A549 treated with dexamethasone at 1 μM for 4 hours (cell line): ENCODE measurements at places on chromosomes 2 and 18. TPM values are rescaled to one million over a fixed set of nuclear protein-coding genes. Genes with fewer than 3 reads are reported as not detected.

Gene DLX2
- total RNA-seq, result 0.36 to 0.77 TPM (median 0.64 TPM) in 5 replicates

Gene CCDC74B
- 4.6 to 6.0 TPM (median 5.1 TPM) in 5 replicates for total RNA-seq

Gene B3GNT7
- total RNA-seq, result 2.2 to 3.5 TPM (median 3.0 TPM) in 5 replicates

Gene ZNF385B
- total RNA-seq, result not detected in 5 replicates

Gene FZD7
- 5.5 to 6.9 TPM (median 6.5 TPM) in 5 replicates for total RNA-seq

Gene MERTK
- 3.1 to 3.7 TPM (median 3.3 TPM) in 5 replicates for total RNA-seq

Gene UPP2
- not detected in 5 replicates for total RNA-seq
